ENCODE measurements at places on chromosomes 4 and X.

DNA sequence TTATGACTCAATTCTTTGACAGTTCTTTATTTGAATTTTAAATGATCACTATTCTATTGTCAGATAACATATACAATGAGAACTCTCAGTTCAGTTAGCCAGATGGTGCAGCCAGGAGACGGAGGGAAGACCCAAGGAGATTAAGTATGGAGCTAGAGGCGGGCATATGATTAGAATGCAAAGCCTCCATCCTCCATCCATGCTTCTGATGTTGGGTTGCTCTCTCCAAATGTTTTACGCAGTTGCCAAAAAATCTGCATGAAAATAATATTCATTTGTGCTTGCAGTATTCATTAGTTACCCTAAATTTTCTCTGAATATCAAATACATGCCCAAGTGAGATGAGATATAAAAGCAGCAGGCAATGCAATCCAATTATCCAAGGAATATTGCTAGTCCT, 874.8 kb downstream of the C4orf33 start:
- DNase-seq, result no peak

DNA sequence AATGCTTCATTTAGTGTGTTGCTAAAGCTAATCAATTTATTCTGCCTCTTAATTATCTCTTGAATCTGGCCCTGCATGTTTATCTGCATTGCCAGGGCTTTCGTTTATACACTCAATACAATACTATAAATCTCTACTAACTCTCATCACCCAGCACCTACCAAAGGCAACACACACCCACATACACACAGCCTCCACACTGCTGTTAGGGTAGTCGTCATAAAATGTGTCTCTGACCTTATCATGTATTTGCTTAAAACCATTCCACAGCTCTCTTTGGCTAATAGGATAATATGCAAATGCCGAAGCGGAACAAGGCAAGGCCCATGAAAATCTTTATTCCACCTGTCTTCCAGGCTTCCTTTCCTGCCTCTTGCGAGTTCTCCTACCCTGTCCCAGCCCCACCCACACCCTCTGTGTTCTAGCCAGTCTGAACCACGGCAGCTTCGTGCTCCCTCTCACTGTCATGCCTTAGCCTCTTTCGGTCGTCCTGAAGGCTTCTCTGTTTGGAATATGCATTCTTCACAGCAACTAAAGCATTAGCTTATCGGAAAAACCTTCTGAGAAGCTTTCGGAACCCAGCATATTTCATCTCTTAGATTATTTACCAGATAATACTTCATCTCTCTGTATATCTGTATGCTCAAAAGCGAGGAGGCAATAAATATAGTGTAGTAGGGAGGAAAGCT, 333.5 kb downstream of the TENM3 start:
- DNase-seq, result no peak

GRCh38 chrX:107324493-107325310, 118.3 kb downstream of the DNAAF6 start:
- DNase-seq, result no peak

GRCh38 chr4:76533314-76533713, 98.3 kb downstream of the SHROOM3 start:
- DNase-seq, result no peak

DNA sequence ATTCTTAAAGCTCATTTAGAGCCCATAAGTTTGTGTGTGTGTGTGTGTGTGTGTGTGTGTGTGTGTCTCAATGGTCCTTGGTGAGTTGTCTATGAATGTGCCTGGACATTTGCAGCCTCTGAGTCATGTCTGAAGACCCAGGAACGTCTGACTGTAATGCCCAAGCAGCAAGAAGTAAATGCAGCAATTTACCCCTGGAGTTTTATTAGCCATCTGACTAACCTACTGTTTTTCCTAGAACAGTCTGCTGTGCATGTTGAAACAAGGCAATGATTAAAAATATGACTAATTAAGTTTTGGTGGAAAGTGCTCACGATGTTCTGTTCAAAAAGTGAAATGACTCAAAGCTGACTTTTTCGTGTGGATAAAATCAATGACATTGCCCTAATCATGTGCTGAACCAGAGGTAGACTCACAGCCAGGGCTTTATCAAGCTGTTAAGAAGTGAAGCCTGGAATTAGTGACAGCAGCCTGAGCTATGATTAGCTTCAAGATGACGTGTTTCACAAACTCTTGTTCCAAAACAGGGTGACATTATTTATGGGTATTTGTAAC, 201.6 kb downstream of the CPE start:
- no peak for DNase-seq

DNA sequence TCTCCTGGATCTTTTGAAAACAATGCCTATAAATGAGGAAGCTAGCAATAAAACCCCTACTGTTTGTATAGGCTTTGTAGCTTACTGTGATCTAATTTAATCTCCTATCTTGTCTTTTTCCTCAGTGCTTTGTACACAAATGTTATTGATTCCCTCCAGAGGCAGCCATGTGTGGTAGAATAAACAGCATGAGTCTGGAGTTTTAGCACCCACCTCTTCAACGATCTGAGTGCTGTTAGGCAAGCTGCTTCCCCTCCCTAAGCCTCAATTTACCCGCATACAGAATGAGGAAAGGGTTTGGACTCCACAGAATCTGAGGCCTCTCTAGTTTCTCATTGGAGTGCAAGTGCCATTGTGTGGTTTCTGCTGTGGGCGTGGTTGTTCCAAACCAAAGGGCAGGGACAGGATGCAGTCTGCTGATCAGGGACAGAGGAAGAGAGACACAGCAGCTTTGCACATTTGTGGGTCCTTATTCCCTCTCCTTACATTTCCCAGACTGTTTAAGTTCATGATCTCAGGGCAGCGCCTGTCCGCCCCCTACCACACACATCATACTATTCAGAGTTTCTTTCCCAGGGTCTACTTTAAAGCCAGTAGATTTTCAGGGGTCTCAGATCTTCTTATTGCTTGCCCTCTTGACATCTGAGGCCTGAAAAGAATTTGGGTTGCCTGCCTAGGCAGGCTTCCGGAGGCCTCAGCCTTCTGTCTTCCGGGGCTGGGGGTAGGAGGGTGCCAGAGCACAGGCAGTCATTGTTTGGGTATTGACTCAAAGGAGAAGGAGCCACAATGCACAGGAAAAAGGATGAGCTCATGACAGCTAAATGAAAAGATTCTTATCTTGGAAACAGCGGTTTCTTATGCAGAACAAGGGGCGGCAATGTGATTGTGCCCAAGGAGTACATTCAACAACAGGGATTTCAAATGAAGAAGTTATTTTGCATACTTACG, 114.9 kb upstream of the TEX13D start:
- DNase-seq, result peak; percentile 66

DNA sequence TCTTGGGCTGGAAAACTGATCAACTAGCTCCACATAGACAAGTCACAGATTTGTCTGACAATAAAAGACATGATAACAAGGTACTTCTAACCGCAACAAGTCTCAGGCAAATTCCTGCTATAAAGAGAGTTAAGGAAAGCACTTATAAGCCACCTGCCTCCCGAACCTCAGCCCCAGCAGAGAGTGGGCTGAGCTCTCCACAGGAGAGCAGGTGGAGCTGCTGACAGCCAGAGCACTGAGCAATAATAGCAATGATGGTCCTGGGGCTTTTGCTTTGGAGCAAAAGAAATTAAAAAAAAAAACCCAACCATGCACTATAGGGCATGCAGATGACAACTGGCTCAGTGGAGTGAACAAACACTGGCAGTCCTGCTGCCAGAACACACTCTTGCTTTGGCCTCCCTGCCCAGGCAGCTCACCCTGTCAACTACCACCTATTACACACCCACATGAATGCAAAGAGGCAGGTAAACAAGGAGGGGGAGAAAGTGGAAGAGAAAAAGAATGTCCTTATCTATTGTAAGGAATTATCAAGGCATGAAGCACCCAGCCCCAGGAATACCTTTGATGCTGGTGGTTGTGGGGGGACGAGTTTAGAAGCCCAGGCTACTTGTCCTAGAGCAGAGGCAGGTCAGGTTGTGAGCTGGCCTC, 135.8 kb upstream of the DGKK start:
- DNase-seq, result no peak

GRCh38 chr4:1686440-1687036, 2.4 kb upstream of the FAM53A start:
- DNase-seq, result no peak

DNA sequence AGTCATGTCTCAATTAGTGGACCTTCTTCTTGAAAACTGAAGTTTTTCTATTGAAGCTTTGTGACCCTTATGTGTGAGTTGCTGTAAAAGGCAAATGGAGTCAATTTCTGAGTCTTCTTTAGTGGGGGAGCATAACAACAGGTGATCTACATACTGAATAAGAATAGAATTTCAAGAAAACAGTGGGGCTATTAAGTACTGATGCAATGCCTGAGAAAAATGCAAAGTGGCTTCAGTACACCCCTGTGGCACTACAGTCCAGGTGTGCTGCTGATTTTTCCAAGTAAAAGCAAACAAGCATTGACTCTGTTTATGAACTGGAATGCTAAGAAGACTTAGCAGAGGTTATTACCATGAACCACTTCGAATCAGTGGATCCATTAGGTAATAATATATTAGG, 328.0 kb upstream of the PABPC4L start:
- no peak for DNase-seq

- peak; percentile 7 for DNase-seq
These were observed 117.8 kb upstream of the NOCT start for GRCh38 chr4:138897811-138898226.

DNA sequence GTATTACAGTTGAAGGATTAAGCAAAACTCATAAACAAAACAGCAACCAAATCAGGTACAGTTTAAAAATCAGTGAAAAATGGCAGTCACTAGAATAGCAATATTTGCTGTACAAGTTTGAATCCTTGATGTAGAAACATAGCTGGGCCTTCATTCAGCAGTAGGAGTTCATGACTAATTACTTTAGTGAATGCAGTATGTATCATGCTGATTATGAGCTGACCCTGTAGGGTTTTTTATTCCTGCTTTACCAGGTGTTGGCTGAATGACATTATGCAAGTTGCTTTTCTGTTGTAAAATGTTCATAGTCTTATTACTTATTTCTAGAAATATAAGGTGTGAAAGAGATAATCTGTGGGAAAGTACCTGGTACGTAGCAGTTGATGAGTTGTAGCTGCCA, 179.6 kb downstream of the CCSER1 start:
- no peak for DNase-seq

DNA sequence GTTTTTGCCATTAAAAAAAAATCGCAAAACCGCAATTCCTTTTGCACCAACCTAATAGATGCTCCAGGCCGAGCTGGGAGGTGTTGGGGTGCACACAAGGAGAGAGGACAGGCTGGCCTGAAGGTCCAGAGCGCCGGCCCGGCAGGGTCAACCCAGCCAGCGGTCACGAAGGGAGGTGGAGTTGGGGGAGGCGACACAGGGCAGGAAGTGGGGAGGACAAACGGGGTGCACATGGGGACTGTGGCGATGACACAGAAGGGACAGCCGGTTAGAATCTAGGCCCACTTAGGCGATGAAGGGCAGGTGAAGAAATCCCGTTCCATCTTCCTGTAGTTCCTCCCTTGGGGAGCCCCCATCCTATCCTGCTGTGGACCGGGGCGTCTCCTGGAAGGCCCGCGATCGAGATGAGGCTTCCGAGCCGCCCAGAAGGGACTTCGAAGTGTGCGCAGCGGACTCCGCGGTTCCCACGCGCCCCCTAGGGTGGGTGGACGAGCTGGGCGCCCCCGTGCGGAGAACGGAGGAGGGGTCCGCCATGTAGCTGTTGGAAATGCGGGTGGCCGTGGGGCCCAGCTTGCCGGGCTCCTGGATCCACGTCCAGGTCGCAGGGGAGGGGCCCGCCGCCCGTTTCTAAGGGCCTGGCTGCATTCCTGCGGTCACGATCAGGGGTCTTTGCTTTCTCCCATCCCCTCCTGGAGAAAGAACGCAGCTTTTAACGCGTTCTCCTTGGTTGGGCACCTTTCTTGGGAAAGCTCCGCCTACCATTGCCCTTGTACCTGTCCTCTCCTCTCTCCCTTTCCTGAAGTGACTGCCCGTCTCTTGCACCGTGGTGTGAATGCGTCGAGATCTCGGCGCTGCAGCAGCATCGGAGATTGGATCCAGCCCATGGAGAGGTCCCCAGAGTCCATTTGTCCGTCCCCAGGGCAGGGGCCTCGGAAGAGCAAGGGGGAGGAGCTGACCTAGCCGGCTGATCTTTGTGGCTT, 17.0 kb upstream of the HPF1 start:
- DNase-seq, result no peak

DNA sequence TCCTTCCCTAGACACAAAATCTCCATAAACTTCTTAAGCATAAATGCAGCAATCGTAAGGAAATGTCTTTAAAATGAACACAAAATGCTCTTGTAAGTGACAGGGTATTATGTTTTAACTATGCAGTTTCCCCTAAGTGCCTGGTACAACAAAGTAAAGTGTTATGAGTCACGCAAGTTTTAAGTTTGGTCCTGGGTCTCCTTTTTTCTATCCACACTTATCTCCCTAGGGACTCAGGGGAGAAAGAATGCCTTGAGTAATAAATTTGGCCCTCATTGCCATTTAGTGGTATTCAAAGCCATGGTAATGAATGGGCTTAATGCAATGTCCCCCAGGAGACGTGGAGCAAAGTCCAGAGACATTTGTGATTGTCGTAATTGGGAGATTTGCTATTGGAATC, 149.1 kb downstream of the MAGEB17 start:
- no peak for DNase-seq

- no peak for DNase-seq
These were observed 42.1 kb downstream of the NFKB1 start for GRCh38 chr4:102543030-102543928.

DNA sequence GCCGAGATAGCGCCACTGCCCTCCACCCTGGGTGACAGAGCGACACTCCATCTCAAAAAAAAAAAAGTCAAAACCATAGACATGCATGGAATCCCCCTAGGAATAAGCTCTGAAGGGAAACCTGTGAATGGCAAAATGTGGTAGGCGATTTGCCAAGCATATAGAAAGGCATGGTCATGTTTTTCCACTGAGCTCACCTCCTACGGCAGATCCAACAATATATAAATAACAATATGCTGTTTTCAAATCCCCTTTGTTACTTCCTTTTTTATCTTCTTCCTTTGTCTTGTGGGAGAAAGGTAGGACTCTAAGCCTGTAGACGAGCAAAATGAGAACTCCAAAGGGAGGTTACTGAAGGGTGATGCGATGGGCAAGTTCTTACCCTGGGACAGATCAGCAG, 219.0 kb downstream of the PALLD start:
- DNase-seq, result no peak

GRCh38 chr4:55340266-55340665, 5.8 kb upstream of the SRD5A3 start:
- no peak for DNase-seq

Measured in HepG2 (cell line).